Colonic mucosa (tissue), 4 donors: ENCODE measurements at places on chromosomes 4 and X. TPM values are rescaled to one million over a fixed set of nuclear protein-coding genes. Genes with fewer than 3 reads are reported as not detected.

- no peak overlapping the region for H3K4me3 ChIP-seq
- no peaks in the 10 kb centered on the region for H3K4me1 ChIP-seq
- DNase-seq: no peak
- no peak overlapping the region for H3K27ac ChIP-seq
Observed at GRCh38 chr4:145723336-145723735, 43.4 kb downstream of the C4orf51 start.

SLITRK2 gene
- total RNA-seq: 0.02 TPM

- no peak overlapping the region for H3K4me3 ChIP-seq
- no peaks in the 10 kb centered on the region for H3K36me3 ChIP-seq
- no peaks in the 10 kb centered on the region for H3K4me1 ChIP-seq
- no peak overlapping the region for H3K27ac ChIP-seq
- H3K27me3 ChIP-seq: no peaks in the 10 kb centered on the region
- no peak for DNase-seq
Observed at GRCh38 chr4:151429957-151430570, 21.1 kb downstream of the FHIP1A start.

SHOX gene
- 0.11 TPM for total RNA-seq

GRCh38 chr4:72951628-72952027, 117.9 kb downstream of the COX18 start:
- no peaks in the 10 kb centered on the region for H3K27me3 ChIP-seq
- H3K4me3 ChIP-seq: no peak overlapping the region
- H3K27ac ChIP-seq: no peak overlapping the region

PQBP1 gene
- 68.1 TPM for total RNA-seq

- no peak overlapping the region for H3K4me3 ChIP-seq
- DNase-seq: no peak
- no peaks in the 10 kb centered on the region for H3K36me3 ChIP-seq
Observed at GRCh38 chr4:157204634-157205244, 15.8 kb upstream of the GRIA2 start.

GRCh38 chr4:1176398-1177273, 4.3 kb upstream of the SPON2 start:
- no peak overlapping the region for H3K4me3 ChIP-seq
- H3K27me3 ChIP-seq: peaks cover 18% of the 10 kb centered on the region
- H3K4me1 ChIP-seq: peaks cover 8% of the 10 kb centered on the region
- H3K27ac ChIP-seq: no peak overlapping the region

GRCh38 chrX:136094962-136095361, 52.4 kb upstream of the FHL1 start:
- no peak overlapping the region for H3K27ac ChIP-seq
- no peak overlapping the region for H3K4me3 ChIP-seq
- H3K4me1 ChIP-seq: no peaks in the 10 kb centered on the region
- no peaks in the 10 kb centered on the region for H3K27me3 ChIP-seq

DNA sequence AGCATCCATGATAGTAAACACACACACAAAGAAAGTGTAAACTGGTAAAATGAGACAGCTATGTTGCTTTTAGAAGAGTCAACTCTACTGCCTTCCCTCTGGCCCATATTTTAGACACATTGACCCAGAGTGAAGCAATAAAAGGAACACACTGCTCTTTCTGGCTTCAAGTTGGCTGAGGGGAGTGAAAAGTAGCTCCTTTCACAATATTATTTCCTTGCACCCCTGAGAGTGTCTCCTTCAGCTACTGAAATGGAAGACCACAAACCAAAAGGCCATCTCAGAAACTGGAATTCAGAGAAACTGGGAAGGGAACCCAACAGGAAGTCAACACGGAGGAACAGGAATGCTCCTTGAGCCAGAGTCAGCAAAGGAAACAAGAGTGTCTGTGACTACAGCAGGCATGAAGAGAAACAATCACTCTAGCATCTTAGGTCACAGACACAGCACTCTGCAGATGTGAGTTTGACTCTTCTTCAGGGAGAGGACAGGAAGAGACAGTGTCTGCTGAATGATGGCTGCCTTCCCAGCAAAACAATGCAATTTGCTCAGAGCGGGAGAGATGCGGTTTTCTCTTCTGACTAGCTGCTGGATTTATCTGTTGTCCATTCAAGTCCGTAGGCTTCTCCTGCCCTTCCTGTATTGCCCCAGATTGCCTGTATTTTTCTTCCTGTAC, 106.7 kb downstream of the SPATA18 start:
- no peak for DNase-seq
- no peak overlapping the region for H3K27ac ChIP-seq
- no peak overlapping the region for H3K4me3 ChIP-seq
- H3K27me3 ChIP-seq: no peaks in the 10 kb centered on the region
- H3K36me3 ChIP-seq: no peaks in the 10 kb centered on the region
- H3K4me1 ChIP-seq: no peaks in the 10 kb centered on the region

GRCh38 chrX:31543634-31544033, 471.8 kb upstream of the FTHL17 start:
- H3K27me3 ChIP-seq: peaks cover 6% of the 10 kb centered on the region
- H3K27ac ChIP-seq: no peak overlapping the region
- no peak overlapping the region for H3K4me3 ChIP-seq

DNA sequence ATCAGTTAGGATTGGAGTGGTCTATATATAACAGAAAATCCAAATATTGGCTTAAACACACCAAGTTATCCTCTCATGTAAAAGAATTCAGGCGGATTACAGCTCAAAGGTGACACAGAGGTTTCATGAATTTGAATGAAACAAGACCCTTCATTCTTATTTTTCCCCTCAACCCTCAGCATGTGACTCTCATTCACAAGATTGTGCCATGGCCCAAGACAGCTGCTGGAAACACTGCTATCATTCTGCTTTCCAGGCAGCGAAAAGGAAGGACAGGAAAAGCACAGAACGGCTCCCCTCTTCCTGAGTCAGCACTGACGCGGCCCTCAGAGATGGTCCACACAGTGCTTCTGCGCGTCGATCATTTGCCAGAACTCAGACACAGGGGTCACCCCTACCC, 891.0 kb upstream of the FRG1 start:
- no peak for DNase-seq
- H3K4me1 ChIP-seq: no peaks in the 10 kb centered on the region
- no peak overlapping the region for H3K4me3 ChIP-seq
- H3K27me3 ChIP-seq: no peaks in the 10 kb centered on the region

DNA sequence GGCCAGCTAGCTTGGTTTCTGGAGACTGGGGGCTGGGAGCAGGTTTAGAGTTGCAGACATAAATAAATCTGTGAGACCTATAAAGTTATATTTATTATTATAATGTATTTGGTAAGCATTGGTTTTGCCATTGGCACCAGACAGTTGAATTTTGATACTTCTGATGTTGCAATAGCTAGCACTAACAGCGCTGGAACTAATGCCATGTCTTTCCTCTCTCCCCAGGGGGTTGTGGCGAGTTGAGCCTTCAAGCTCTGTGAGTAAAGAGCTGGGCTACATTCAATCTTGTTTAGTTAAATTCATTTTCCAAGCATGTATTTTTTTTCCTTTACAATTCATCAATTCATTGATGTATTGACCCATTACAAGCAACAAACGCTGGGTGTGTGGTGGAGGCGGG, 358.7 kb upstream of the NR3C2 start:
- no peak overlapping the region for H3K27ac ChIP-seq
- no peaks in the 10 kb centered on the region for H3K4me1 ChIP-seq
- no peaks in the 10 kb centered on the region for H3K27me3 ChIP-seq
- H3K36me3 ChIP-seq: no peaks in the 10 kb centered on the region

- DNase-seq: no peak
- no peaks in the 10 kb centered on the region for H3K4me1 ChIP-seq
- no peak overlapping the region for H3K4me3 ChIP-seq
- H3K27ac ChIP-seq: no peak overlapping the region
- no peaks in the 10 kb centered on the region for H3K36me3 ChIP-seq
Observed at GRCh38 chr4:150039274-150040127, 38.7 kb upstream of the DCLK2 start.

DNA sequence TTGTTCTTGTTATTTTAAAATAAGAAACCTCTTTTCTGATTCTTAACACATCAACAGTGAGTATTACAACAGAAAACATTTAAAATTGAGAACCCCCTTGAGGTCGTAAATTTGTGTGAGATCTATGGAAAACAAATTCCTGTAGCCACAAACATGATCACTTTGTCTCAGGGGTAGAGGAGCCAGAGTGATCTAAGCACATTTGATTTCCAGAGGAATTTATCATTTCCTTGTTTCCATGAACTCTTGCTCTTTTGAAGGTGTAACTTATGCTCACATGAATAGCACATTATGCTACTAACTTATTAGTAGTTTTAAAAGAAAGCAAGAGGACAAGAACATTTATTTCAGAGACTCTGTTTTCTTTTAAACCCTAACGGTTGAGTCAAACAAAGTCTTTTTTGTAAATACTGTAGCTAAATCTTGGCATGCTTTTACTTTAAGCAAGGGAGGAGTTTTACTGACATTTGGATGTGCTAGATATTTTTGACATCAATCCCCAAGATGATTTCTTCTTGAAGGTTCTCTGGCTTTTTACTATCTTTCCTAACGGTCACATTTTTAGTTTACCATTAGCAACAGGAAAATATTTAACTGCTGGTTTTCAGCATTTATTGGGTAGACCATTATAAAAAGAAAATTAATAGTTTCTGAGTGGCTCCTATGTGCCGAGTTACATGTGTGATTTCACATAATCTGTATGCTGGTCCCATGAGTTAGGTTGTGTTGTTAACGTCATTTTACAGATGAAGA, 27.9 kb upstream of the ZCCHC12 start:
- no peak overlapping the region for H3K27ac ChIP-seq
- no peak for DNase-seq
- H3K27me3 ChIP-seq: no peaks in the 10 kb centered on the region
- no peaks in the 10 kb centered on the region for H3K4me1 ChIP-seq
- no peak overlapping the region for H3K4me3 ChIP-seq
- no peaks in the 10 kb centered on the region for H3K36me3 ChIP-seq

DNA sequence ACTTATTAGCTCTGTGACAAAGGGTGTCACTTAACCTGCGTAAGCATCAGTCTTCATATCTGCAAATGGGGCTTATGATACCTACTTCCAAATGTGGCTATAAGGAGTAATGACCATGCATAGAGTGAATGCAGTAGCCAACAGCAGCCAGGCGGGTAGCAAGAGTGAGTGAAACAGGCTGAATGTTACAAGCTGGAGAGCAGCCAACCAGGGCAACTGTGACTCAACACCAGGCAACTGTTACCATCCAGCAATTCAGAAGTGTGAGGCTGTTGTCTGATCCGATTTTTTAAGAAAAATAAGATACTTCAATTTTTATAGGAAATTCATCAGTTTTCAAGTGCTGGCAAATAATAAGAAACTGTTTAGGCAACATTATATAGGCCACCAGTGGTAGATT, 270.2 kb upstream of the TAPT1 start:
- no peak overlapping the region for H3K4me3 ChIP-seq
- no peaks in the 10 kb centered on the region for H3K27me3 ChIP-seq
- no peaks in the 10 kb centered on the region for H3K4me1 ChIP-seq
- no peaks in the 10 kb centered on the region for H3K36me3 ChIP-seq
